ENCODE measurements at places on chromosomes 5 and 9.
A peak's percentile ranks its signal among the peaks of the same experiment; 100 is the strongest.

- peak; percentile 8 for DNase-seq
These were observed at the start of gene RGS14 for GRCh38 chr5:177357459-177358351. Gene RGS14, plus strand, starts transcription at chr5:177357924. Its CDS starts 101 bp downstream, at chr5:177358025.

GRCh38 chr5:1199649-1200494 is 1.5 kb upstream of the SLC6A19 start:
- DNase-seq = no peak

- peak; percentile 64 for DNase-seq
These were observed 196.4 kb downstream of the TRPM3 start for GRCh38 chr9:70924895-70925547.

DNA sequence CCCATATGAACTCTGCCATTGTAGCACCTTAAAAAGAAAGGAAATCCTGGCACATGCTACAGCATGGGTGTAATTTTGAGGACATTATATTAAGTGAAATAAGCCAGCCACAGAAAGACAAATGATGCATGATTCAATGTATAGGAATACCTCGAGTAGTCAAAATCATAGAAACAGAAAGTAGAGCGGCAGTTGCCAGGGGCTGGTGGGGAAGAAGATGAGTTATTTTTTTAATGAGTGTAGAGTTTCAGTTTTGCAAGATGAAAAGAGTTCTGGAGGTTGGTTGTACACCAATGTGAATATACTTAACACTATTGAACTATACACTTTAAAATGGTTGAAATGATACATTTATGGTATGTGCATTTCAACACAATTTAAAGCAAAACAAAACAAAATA is 133.0 kb downstream of the ZDHHC21 start:
- DNase-seq = no peak

DNA sequence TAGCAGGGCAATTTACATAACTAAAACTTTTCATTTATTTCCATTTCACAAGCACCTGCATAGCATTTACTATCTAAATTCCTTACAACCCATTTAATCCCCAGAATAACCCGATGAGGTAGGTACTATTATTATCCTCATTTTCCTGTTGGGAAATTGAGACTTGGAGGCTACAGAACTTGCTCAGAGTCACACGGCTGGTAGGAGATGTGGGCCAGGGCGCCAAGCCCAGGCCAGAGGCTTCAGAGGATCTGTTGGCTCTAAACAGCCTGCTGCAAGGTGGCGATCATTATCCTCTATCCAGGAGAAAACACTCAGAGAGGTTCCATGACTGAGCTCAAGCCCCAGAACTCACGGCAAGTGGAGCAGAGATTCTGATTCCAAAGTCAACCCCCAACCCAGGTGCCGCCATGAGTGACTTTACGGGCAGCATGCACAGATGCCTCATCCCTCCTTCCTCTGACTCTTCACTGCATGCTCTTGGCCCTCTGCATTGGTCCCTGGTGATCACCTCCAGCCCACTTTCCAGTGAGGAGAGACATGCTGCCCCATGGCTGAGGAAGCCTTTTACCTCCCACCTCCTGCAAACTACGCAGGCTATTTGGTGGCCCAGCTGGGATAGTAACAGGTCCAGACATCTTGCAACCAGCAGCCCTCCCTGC is 168.4 kb upstream of the FSTL4 start:
- DNase-seq = no peak

All from NCI-H2227 treated with DMSO at 0.1 percent for 48 hours (cell line).